ENCODE measurements at places on chromosomes 12 and 14. TPM values are rescaled to one million over a fixed set of nuclear protein-coding genes. Genes with fewer than 3 reads are reported as not detected.

Gene PARPBP
- total RNA-seq: 2.1 TPM

DNA sequence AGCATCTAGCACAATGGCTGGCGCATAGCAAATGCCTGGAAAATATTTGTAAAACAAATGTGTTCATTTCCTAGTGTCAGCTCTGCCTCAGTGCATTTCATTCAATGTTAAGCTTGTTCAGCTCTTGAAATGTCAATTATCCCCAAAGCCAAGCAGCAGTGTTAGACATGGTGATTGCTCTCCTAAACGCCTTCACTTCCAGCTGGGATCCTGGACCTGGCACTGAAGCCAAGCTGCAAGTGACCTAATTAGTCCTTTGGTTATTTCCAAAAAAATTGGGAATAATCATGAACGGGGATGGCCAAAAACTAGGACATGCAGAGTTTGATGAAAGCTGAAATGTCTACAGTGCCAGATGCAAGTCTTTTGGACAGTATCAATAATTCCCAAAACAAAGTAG, 54.9 kb upstream of the MDGA2 start:
- H3K36me3 ChIP-seq: no peaks in the 10 kb centered on the region
- H3K4me3 ChIP-seq: no peak overlapping the region
- no peaks in the 10 kb centered on the region for H3K27me3 ChIP-seq
- H3K4me1 ChIP-seq: no peaks in the 10 kb centered on the region

GRCh38 chr14:65103150-65103760, 938 bp upstream of the MAX start:
- DNase-seq: no peak
- no peaks in the 10 kb centered on the region for H3K27me3 ChIP-seq
- H3K36me3 ChIP-seq: no peaks in the 10 kb centered on the region
- peak overlapping the region; percentile 69 for H3K4me3 ChIP-seq
- peak overlapping the region; percentile 66 for H3K27ac ChIP-seq
- H3K4me1 ChIP-seq: peaks cover 33% of the 10 kb centered on the region

GRCh38 chr12:103840876-103841689, at the start of gene NT5DC3:
Gene NT5DC3, minus strand, starts transcription at chr12:103841234. Its CDS starts 78 bp downstream, at chr12:103841156.
- H3K27ac ChIP-seq: no peak within 1 kb of the TSS
- peaks cover 18% of the 10 kb centered on the region for H3K4me1 ChIP-seq
- H3K36me3 ChIP-seq: no peaks in the 10 kb centered on the region
- H3K4me3 ChIP-seq: peak within 1 kb of the TSS; percentile 82
- no peaks in the 10 kb centered on the region for H3K27me3 ChIP-seq

GRCh38 chr12:118436986-118437385, 60.6 kb downstream of the SUDS3 start:
- DNase-seq: no peak
- H3K27me3 ChIP-seq: no peaks in the 10 kb centered on the region
- H3K36me3 ChIP-seq: no peaks in the 10 kb centered on the region
- no peak overlapping the region for H3K4me3 ChIP-seq
- H3K27ac ChIP-seq: no peak overlapping the region

DNA sequence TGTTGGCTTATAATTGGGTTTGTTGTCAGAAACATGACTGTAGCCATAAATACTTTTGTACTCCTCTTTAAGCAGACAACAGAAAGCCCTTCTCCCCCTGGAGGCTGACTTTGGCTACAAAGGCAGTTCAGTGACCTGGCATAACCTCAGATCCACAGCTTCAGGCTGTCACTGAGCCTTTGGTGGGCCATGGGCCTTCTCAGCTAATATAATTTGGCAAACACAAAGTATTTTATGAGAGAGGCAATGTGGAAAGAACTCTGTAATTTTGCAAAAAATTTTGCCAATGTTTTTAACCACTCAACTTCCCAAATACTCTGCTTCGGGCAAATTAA, 15.5 kb upstream of the MGP start:
- no peak for DNase-seq
- no peaks in the 10 kb centered on the region for H3K36me3 ChIP-seq
- no peaks in the 10 kb centered on the region for H3K27me3 ChIP-seq
- H3K27ac ChIP-seq: no peak overlapping the region
- peaks cover 24% of the 10 kb centered on the region for H3K4me1 ChIP-seq

- H3K27me3 ChIP-seq: peaks cover 51% of the 10 kb centered on the region
- no peaks in the 10 kb centered on the region for H3K36me3 ChIP-seq
- no peak overlapping the region for H3K4me3 ChIP-seq
- H3K27ac ChIP-seq: no peak overlapping the region
- no peaks in the 10 kb centered on the region for H3K4me1 ChIP-seq
Measured at GRCh38 chr12:3489057-3489456, 1.9 kb upstream of the PRMT8 start.

DNA sequence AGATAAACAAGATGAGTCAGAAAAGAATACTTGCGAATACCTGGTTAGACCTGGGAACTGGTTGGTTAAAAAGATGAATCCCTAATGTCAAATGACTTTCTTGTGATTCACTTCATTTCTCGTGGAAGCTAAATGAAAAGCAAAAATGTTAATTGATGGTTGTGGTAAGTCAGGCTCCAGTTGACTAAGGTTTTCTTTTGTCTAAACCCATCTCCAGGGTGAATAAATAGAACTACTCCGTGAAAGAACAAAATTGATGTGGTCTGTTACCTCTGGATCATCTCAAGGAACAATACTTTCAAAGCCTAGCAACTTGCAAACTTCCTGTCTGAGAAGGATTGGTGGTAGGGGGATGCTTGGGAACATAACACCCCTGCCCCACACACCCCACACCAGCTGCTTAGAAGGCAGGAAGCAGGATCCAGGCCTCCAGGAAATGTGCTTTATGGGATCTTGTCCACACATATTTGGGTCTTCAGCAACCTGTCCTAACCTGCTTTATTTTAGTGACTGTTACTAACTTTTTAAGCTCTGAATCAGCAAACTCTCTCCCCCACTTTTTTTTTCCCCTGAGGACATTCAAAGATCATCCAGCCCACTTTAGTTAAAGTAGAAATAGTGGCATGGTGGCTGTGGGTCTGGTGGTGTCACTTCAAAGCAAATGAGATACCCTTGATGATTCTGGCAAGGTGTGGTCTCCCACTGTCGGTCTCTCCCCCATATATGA, 60.4 kb upstream of the PTHLH start:
- H3K27me3 ChIP-seq: no peaks in the 10 kb centered on the region
- no peaks in the 10 kb centered on the region for H3K4me1 ChIP-seq
- H3K36me3 ChIP-seq: no peaks in the 10 kb centered on the region

DNA sequence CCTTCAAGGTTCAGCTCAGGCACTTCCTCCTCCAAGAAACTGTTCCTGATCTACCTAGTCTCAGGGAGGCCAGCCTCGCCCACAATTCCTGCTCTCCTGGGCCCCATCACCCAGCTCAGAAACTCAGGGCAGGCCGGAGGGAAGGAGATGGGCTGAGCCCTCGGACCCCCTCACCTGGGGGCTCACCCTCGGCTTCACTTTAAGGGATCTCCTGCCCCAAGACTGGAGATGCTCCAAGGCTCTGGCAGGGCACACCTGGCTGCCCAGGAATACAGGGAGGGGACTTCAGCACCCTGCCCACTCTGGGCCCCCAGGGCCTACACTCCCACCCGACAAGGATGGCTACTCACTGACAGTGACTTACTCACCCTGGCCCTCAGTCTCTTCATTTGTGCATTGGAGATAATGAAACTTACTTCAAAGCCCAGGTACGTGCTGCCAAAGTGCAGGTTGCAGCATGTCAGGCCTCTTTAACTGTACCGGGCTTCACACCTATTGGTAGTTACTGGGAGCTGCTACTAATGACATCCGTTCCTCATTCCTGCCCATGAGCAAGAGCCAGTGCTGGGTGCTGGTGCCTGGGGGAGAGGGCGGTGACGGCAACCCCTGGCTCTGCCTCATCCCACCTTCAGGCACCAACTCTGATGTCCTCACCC, 21.0 kb upstream of the PPP1R13B start:
- H3K27me3 ChIP-seq: no peaks in the 10 kb centered on the region
- DNase-seq: no peak
- peaks cover 29% of the 10 kb centered on the region for H3K4me1 ChIP-seq
- no peak overlapping the region for H3K27ac ChIP-seq

DNA sequence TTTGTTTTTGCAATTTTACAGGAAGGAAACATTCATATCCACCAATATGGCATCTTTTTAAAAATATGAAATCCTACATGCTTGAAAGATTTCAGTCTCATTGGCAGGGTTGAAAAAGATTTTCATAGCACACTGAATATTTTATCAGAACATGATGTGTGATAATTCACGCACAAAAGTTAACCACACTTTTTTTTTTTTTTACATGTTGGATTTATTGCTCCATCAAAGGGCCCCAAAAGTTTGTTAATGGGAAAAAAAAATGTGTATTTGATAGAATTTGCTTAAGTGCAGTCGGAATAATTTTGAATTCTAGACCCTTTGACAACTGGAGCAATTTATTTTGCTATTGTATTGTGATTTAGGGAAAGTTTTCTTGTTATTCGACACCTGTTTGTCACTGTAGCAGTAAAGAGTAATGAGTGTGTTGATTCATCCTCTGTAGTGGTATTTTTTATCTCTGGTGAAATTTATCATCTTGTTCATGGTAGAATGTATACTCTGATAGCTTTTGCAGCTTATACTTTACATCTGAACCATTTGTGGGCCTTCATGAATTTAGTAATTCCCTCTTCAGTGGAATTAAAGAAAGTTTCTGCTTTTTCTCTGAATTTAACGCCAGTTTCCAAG, 1.1 kb downstream of the EML1 start:
- H3K36me3 ChIP-seq: no peaks in the 10 kb centered on the region
- peaks cover 15% of the 10 kb centered on the region for H3K4me1 ChIP-seq

- no peak overlapping the region for H3K27ac ChIP-seq
- H3K36me3 ChIP-seq: no peaks in the 10 kb centered on the region
- H3K4me1 ChIP-seq: no peaks in the 10 kb centered on the region
- no peak for DNase-seq
Measured at GRCh38 chr14:57816568-57817284, 49.2 kb downstream of the SLC35F4 start.

- H3K27ac ChIP-seq: no peak overlapping the region
- peaks cover 41% of the 10 kb centered on the region for H3K27me3 ChIP-seq
Measured at GRCh38 chr12:132290203-132290540, 39.2 kb downstream of the GALNT9 start.

Gene SRP54
- total RNA-seq: 47.5 TPM

- peak within 1 kb of the TSS; percentile 19 for H3K4me3 ChIP-seq
- DNase-seq: peak; percentile 66
- no peak within 1 kb of the TSS for H3K27ac ChIP-seq
- peaks cover 49% of the 10 kb centered on the region for H3K4me1 ChIP-seq
- peaks cover 91% of the 10 kb centered on the region for H3K27me3 ChIP-seq
Measured at GRCh38 chr12:49346659-49347310, at the start of gene DNAJC22. Gene DNAJC22, plus strand, starts transcription at chr12:49346888. Its CDS starts 1,985 bp downstream, at chr12:49348873.

Gene LTB4R2
- total RNA-seq: 6.4 TPM

DNA sequence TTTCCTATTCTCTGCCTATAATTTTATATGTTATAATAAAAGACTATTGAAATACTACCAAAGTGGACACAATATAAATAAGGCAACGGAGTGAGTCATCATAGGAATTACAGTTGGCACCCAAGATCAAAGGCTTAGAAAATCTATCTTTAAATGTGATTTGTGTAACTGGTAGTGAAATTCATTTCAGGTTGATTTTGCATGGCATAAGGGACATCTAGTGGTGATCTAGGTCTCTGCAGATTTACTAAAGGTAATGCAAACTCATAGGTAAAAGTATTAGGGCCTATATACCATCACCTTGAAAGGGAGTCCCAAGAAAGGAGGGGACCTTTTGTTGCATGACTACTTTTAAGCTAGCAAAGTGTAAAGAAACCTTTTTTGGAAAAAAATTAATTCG, 527.2 kb downstream of the NRXN3 start:
- H3K36me3 ChIP-seq: no peaks in the 10 kb centered on the region
- H3K4me1 ChIP-seq: no peaks in the 10 kb centered on the region
- no peaks in the 10 kb centered on the region for H3K27me3 ChIP-seq
- no peak overlapping the region for H3K4me3 ChIP-seq

Gene CCER1
- not detected for total RNA-seq

GRCh38 chr12:118544569-118544968, 168.2 kb downstream of the SUDS3 start:
- no peaks in the 10 kb centered on the region for H3K4me1 ChIP-seq
- H3K27me3 ChIP-seq: no peaks in the 10 kb centered on the region
- no peaks in the 10 kb centered on the region for H3K36me3 ChIP-seq
- H3K27ac ChIP-seq: no peak overlapping the region
- H3K4me3 ChIP-seq: no peak overlapping the region

DNA sequence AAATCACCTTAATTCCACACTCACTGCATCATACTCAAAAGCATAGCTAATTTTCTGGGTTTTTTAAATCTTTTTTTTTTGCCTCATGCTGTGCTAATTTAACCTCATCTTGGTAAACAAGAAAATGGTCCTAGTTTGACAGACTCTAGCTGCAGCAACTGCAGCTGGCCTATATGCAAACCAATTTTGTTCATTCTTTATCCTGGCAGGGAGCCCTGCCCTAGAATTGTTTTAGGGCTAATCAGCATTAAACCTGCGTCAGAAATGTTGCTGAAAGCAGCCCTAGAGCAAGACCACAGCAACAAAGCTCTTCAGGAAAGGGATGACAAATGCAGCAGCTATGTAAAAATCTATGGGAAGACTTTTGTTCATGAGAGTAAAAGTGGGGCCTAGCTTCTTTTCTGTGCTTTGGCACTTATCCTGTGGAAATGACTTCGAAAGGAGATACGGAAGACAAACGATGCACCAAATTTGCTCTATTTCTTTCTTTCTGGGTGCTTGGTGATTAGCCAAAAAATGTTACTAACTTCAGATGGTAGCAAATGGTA, 72.2 kb downstream of the DENND5B start:
- no peaks in the 10 kb centered on the region for H3K27me3 ChIP-seq
- DNase-seq: no peak
- no peaks in the 10 kb centered on the region for H3K36me3 ChIP-seq
- H3K4me3 ChIP-seq: no peak overlapping the region
- no peak overlapping the region for H3K27ac ChIP-seq
- H3K4me1 ChIP-seq: no peaks in the 10 kb centered on the region

DNA sequence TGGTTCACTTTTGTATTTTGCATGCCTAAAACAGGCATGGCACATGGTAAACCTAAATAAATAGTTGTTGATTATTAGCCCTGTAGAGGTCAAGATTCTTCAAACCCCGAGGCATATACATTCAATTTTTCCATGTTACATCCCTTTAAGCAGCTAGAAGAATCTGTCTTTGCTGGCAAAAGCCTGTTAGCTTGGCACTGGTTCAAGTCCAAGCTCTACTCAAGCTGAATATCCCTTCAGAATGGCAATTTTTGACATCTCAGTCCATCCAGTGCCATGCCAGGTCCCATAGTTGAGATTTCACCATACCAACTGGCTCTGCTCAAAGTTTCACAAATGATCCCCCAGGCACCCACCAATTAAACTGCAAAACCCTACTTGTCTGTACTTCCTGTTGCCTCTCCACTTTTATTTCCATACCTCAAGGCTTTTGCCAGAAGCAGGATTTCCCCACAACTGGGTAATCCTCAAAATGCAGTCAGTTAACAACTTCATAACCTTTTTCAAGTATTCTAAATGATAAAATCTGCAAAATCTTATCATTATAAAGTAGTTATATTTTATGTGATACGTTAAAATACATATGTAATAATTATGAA, 9.0 kb upstream of the DCN start:
- no peaks in the 10 kb centered on the region for H3K27me3 ChIP-seq
- H3K4me1 ChIP-seq: no peaks in the 10 kb centered on the region
- H3K4me3 ChIP-seq: no peak overlapping the region
- no peak overlapping the region for H3K27ac ChIP-seq
- no peaks in the 10 kb centered on the region for H3K36me3 ChIP-seq
- DNase-seq: no peak
